Activated T-cell treated with anti-CD3 and anti-CD28 coated beads, Interleukin-2, amount 50 U/mL, for 72 hours (primary cell): ENCODE measurements at places on chromosomes 3 and 15. TPM values are rescaled to one million over a fixed set of nuclear protein-coding genes. Genes with fewer than 3 reads are reported as not detected.

DNA sequence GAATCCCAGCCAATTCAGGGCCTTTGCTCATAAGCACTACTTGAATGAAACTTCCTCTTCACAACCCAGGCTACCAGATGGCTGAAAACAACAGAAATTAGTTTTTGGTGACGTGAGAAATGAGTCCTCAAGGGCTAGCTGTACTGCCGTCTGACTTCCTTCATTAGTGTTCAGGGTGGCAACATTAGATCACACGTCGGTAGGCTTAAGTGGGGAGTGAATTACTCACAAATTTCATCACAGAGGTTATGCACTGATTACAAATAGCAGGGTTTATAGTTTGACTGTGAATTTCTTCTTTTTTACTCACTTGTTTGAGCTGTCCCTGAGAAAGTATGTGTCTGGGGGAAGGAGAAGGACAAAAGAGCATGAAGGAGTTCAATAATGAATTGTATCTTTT is 397.2 kb downstream of the GAP43 start:
- no peak for DNase-seq

MYZAP gene
- total RNA-seq: 0.24 TPM

GRCh38 chr15:64599226-64599625 is 138.8 kb downstream of the ZNF609 start:
- DNase-seq: no peak

DNA sequence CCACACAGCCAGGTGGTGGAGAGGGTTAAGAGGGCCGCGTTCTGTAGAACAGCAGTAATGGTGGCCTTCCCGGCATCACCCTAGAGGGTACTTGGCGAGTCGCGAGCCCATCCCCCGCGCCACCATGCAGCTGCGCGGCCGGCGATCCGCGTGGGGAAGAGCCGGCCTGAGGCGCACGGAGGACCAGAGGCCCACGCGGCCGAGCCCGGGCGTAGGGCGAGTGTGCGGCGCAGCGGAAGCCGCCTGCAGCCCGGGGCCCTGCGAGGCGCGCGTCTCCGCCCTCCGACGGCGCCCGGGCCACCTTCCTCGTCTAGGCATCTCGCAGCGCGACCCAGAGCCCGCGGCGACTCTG is 423 bp downstream of the TKT start:
- peak; percentile 57 for DNase-seq

POLQ gene
- total RNA-seq: 20.4 TPM

DNA sequence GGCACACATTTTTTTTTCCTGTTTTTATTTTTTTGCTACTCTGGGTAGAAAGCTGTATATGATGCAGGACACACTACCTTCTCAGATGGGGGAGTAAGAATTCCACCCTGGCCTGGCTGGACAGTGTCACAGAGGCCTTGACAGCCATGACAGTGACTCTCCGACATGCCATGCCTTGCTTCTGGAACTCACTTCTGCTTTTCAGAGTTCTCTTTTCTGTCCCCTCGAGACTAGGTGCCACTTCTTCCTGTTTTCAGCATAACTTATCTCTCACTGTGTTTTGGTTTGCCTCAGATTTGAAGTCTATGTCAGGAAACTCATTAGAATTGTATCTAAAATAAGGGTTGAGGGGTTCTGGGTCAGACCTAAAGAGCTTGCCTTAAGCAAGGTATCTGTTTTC is 69.1 kb upstream of the SEC13 start:
- DNase-seq: no peak

ADGRG7 gene
- total RNA-seq: not detected

- DNase-seq: no peak
Measured at GRCh38 chr15:71400294-71400693, 285.0 kb downstream of the THSD4 start.

GRCh38 chr15:68494573-68495110 is 62.7 kb upstream of the ITGA11 start:
- DNase-seq: no peak

GRCh38 chr3:102036017-102036416 is 186.7 kb downstream of the NFKBIZ start:
- DNase-seq: no peak

DNA sequence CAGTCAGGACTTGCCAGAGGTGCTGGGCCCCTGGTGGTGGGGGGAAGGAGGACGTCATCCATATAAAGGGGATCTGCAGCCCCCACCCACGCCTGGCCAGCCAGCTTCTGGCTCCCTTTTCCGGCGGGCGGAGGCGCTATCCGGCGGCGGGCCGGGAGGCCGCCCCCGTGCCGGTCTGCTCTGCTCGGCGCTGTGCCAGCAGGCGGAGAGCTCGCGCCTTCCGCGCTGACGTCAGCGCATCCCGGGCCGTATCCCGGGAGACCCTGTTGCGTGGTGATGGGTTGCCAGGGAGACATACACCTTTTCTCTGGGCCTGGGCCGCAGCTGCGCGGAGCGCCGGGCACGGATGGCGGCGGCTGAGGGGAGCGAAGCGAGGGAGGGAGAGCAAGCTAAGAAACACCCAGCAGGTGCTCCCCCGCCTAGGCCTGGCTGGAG is 1.1 kb downstream of the FAM131A start:
- DNase-seq: no peak

PTH1R gene
- not detected for total RNA-seq

- DNase-seq: no peak
Measured at GRCh38 chr15:27095886-27096624, 125.1 kb downstream of the GABRG3 start.

DNA sequence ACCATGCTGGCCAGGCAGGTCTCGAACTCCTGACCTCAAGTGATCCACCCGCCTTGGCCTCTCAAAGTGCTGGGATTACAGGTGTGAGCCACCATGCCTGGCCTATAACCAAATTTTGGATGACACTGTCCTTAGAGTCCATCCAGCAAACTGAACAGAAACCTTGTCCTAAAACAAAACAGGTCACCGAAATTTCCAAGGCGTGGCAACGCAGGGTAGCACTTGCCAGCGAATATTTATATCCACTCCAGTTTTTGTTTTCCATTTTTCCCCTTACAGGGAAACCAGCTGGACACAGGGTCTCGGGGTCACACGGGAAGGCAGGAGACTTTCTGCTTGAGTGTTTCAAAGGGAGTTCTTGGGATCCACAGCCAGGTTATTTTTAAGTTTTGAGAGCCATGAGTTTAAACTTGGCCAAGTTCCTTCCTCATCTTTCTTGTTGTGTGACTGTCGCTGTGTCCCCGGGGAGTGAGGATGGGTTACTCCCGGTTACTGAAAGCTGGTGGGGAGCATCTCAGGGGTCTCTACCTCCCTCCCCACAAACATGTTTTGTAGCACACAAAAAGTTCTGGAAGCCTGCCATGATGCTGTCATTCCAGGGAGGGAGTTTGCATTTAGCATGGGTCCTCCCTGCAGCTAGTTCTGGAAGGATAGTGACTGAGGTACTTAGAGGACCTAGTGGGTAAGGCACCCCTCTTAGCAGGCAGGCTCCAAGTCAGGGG is 12.6 kb downstream of the LIMD1 start:
- no peak for DNase-seq

GRCh38 chr3:184691397-184692231 is 20.2 kb downstream of the MAGEF1 start:
- DNase-seq: no peak

FRMD5 gene
- total RNA-seq: 0.77 TPM

DNA sequence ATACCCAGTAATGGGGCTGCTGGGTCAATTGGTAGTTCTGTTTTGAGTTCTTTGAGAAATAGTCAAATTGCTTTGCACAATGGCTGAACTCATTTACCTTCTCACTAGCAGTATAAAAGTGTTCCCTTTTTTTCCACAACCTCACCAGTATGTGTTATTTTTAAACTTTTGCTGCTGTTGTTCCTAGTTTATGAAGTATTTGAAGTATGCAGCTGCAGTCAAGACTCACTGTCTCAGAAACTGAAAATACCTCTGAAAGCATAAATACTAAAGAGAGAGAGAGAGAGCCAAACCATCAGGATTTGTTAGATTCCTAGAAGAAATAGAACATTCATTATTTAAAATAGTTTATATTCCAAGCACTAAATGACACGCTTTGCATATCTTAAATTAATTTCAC is 764.2 kb downstream of the NTRK3 start:
- no peak for DNase-seq

- DNase-seq: no peak
Measured at GRCh38 chr15:40764629-40765103, 798 bp downstream of the GCHFR start.

DNA sequence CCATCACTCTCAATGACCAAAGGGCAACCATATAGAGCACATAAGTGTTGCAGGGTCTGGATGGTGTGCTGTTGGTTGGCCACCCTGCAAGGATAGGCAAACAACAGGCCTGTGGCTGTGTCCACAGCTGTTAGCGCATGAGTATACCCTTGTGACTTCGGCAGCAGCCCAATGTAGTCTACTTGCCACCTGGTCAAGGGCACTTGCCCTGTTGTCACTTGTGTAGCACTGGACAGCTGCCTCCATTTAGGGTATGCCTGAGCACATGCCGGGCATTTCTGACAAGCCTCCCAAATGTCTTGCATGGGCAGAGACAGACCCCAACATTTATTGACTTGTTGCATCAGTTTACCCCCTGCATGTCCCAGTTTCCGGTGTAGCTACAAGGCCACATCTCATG is 12.8 kb downstream of the CCRL2 start:
- no peak for DNase-seq

DNA sequence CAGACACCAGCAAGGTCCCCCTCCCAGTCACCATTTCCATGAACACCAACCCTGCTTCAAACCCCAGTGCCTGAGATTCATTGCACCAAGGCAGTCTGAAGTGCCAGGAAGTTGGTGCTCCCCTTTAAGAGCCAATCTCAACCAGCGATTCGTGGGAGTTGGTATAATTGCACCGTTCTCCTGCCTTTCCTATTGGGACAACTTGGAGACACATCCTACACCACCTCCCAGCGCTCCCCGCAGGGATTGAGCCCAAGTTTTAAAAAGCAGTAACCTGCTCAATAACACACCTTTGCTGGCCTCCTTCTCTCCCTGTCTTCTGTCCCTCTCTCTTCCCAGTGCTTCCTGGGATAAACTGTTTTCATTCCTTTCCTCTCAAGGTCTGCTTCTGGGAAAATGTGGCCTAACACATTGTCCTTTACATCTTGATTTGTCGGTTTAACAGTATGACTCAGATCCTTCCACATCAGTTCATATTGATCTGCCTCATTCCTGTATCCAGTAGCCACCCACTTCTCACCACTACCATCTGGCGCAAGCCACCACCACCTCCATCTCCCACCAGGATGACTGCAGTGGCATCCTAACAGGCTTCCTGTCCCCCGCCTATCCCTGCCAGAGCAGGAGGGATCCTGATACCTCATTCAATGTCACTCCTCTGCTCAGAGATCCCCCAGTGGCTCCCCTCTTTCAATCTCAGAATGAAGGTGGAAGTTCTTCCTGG is 37.8 kb upstream of the HRH1 start:
- DNase-seq: no peak

TMEM212 gene
- total RNA-seq: not detected

THSD4 gene
- total RNA-seq: not detected

DNA sequence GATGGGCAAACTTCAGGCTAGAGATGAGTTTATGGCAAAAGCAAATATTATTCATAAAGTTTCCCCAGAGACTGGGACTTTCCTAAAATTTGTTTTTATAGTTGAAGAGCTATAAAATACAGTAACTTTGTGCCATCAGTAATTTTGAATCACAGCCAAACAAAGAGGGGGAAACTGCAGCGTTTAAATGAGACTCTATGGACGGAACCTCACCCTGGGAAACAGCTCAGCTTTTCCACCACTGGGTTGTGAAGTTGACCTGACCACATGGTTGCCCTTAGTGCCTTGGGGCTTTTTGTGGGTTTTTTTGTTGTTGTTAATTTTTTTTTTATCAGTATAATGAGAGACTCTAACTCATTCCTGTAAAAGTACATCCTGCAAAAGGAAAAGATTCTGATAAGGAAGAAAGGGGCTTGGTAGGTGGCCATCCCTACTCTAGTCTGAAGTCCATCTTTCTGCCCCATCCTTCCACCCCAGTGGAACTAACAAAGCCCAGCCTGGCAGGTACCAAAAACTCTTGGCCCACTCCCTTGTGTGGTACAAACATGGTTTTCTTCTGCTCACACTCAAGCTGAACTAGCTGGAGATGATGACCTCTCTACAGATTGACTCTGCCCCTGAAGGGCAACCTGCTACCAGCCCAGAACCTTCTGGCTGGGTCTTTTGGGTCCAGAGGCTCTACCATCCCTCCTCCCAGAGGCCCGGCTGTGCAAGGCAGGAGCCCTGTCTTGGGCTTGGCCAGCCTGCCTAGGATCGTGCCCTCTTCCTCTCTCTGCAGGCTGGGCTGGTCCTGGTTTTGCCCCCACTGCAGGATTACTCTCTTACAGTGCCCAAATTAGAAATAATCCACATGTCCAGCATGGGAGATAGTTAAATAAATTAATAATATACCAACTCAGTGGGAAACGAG is 41.2 kb downstream of the RLBP1 start:
- DNase-seq: peak; percentile 71

- DNase-seq: no peak
Measured at GRCh38 chr3:32195995-32196540, 42.4 kb upstream of the CMTM8 start.
